Activated naive CD8-positive, alpha-beta T cell treated with anti-CD3 and anti-CD28 coated beads for 36 hours (primary cell): ENCODE measurements at places on chromosomes 2 and 18. TPM values are rescaled to one million over a fixed set of nuclear protein-coding genes. Genes with fewer than 3 reads are reported as not detected.

- no peak overlapping the region for H3K27ac ChIP-seq
- H3K4me1 ChIP-seq: no peaks in the 10 kb centered on the region
- no peak overlapping the region for H3K4me3 ChIP-seq
- peaks cover 6% of the 10 kb centered on the region for H3K27me3 ChIP-seq
- DNase-seq: no peak
These were observed 42.5 kb upstream of the ASAP2 start for GRCh38 chr2:9164112-9164608.

DNA sequence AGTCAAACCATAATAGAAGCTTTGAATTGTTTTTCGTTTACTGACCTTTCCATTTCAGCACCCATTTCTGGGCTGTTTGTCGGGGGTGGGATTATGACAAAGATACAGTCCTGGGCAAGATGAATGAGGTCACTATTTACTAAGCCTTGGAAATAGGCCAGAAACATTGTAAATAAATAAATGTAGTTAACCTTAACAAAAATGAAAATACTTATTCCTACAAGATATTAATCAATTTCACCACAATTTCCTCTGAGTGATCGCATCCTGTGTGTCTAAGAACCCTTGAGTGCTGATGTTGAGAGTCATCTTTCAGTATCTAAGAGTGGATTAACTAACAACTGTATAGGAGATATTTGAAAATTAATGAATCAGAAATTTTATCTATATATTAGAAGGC, 14.0 kb downstream of the ITGA4 start:
- H3K4me1 ChIP-seq: peaks cover 72% of the 10 kb centered on the region
- peaks cover 70% of the 10 kb centered on the region for H3K36me3 ChIP-seq
- H3K27me3 ChIP-seq: no peaks in the 10 kb centered on the region
- DNase-seq: no peak

- H3K36me3 ChIP-seq: no peaks in the 10 kb centered on the region
- DNase-seq: no peak
- peaks cover 5% of the 10 kb centered on the region for H3K4me1 ChIP-seq
- H3K27ac ChIP-seq: no peak overlapping the region
- no peaks in the 10 kb centered on the region for H3K27me3 ChIP-seq
These were observed 85.5 kb downstream of the TGFA start for GRCh38 chr2:70467831-70468779.

GRCh38 chr2:85308201-85308600, 19.6 kb downstream of the TGOLN2 start:
- H3K4me1 ChIP-seq: peaks cover 29% of the 10 kb centered on the region
- H3K36me3 ChIP-seq: peaks cover 5% of the 10 kb centered on the region
- H3K27ac ChIP-seq: peak overlapping the region; percentile 76

- peaks cover 20% of the 10 kb centered on the region for H3K36me3 ChIP-seq
- no peak for DNase-seq
- H3K27me3 ChIP-seq: no peaks in the 10 kb centered on the region
- H3K4me1 ChIP-seq: peaks cover 74% of the 10 kb centered on the region
- no peak overlapping the region for H3K27ac ChIP-seq
These were observed 38.1 kb downstream of the AGFG1 start for GRCh38 chr2:227509824-227510619.

DNA sequence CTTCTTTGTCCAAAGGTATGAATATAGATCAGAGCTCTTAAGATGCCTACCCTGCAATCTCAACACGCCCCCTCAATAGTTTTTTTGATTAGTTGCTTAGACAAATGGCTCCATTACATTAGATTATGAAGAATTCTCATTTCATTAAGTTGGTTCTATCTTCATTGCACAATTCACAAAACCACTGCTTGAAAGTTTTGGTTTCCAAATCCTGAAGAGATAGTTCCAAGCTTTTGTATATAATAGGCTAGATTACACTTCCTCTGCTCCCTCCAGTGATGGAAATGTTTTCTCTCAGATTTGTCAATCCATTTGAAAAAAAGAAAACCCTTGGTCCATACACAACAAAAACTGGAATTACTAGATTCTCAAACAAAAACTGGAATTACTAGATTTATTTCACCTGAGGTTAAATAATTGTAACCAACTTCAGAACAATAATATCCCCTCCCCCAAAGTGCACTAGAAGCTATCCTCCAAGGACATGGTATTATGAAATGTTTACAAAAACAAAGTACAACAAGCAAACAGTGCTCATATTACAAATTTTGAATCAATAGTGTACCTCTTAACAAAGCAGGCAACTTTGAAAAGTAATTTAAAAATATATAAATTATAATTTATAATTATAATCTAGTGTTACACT, 6.8 kb upstream of the TLK1 start:
- peaks cover under 1% of the 10 kb centered on the region for H3K36me3 ChIP-seq
- no peaks in the 10 kb centered on the region for H3K27me3 ChIP-seq
- DNase-seq: no peak
- no peak overlapping the region for H3K27ac ChIP-seq
- H3K4me1 ChIP-seq: peaks cover 14% of the 10 kb centered on the region

- H3K27ac ChIP-seq: peak overlapping the region; percentile 46
- H3K4me3 ChIP-seq: no peak overlapping the region
- no peak for DNase-seq
These were observed 149.3 kb upstream of the PGAP1 start for GRCh38 chr2:197075754-197076337.

Gene PXDN
- 2.1 TPM for total RNA-seq

Gene HTR2B
- total RNA-seq: not detected

DNA sequence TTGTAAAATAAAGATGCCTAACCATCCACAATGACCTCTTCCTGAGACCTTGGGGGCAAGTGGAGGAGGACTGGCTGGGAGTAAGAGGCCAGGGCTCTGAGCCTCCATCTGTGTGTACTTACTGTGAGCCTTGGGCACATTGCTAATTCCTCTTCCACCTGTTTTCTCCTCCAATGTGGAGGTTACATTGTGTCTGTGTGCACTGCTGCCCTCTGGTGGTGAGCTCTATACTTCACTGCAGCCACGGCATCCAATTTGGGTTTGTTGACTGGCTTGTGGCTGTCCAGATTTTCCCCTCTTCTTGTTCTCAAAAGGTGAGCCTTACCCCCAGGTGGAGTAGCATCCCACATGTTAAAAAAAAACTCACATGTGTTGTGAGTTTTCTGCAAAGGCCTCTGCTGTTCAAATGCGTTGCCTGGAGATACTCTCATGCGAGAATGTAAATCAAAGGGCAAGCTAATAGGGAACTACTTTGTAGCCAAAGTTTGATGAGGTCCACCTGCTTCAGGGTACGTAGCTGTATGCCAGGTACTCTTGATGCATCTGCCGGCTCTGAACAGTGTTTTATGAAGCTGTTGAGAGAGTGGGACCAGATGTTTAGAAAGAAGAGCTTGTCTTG, 80.8 kb downstream of the APOB start:
- H3K36me3 ChIP-seq: no peaks in the 10 kb centered on the region
- H3K4me1 ChIP-seq: no peaks in the 10 kb centered on the region
- H3K27ac ChIP-seq: no peak overlapping the region
- peaks cover 14% of the 10 kb centered on the region for H3K27me3 ChIP-seq
- DNase-seq: peak; percentile 50

DNA sequence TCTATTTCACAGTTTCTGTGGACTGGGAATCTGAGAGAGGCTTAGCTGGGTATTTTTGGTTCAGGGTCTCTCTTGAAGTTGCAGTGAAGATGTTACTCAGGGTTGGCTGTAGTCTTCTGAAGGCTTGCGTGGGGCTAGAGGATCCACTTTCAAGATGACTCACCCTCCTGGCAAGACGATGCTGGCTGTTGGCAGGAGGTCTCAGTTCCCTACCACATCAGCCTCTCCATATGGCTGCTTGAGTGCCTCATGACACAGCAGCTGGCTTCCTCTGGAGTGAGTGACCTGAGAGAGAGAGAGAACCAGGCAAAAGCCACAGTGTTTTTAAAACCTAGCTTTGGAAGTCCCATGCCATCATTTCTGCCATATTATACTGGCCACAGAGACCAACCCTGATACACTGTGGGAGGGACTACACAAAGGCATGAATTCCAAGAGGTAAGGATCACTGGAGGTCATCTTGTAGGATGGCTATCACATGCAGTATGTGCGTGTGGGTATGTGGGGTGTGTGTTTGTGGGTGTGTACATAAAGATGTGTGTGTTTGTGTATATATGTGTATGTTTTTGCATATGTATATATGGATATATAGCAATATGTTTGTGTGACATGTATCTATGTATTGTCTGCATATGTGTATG, 25.1 kb downstream of the DNPEP start:
- H3K4me1 ChIP-seq: peaks cover 8% of the 10 kb centered on the region
- H3K27me3 ChIP-seq: peaks cover 23% of the 10 kb centered on the region
- H3K27ac ChIP-seq: no peak overlapping the region
- H3K4me3 ChIP-seq: no peak overlapping the region
- no peaks in the 10 kb centered on the region for H3K36me3 ChIP-seq
- DNase-seq: no peak

DNA sequence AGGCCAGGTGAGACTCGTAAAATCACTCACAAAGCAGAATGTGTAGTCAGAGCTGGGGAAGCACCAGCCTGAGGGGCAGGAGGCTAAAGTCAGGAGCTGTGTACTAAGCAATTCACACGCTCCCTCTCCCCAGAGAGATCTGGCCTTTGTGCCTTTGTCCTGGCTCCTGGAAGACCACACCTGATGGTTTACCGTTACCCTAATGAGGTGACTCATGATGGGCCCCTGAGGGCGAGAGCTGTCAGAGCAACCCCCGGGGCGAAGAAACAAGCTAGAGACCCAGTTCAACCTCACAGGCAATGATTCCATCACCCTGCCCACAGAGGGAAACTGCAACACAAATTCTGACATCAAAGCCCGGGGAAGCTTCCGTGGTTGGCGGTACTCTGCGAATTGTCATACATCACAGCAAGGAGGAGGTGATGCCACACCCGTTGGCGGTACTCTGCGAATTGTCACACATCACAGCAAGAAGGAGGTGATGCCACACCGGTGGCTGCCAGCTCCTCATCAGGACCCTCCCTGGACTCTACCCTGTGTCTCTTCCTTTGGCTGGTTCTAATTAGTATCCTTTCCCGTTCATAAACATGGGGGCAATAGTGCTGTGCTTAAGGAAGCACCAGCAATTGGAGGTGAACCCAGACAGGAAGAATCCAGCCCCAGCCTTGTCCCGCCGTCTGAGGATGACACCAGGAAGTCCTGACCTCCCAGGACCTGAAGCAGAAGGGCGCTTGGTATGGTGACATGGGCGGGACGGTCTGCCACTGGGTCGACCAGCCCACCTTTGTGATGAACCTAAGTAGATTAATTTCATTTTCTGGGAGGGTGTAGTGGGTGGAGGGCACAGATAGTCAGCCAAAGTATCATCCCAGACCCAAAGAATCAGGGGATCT, 30.5 kb downstream of the B3GNT7 start:
- H3K36me3 ChIP-seq: peaks cover 1% of the 10 kb centered on the region
- peak; percentile 49 for DNase-seq
- no peaks in the 10 kb centered on the region for H3K27me3 ChIP-seq
- no peak overlapping the region for H3K4me3 ChIP-seq

Gene BCL2
- total RNA-seq: 67.3 TPM

- H3K4me3 ChIP-seq: no peak overlapping the region
- no peaks in the 10 kb centered on the region for H3K4me1 ChIP-seq
- DNase-seq: no peak
These were observed 90.6 kb downstream of the PAX3 start for GRCh38 chr2:222208010-222208690.

- H3K36me3 ChIP-seq: no peaks in the 10 kb centered on the region
- no peaks in the 10 kb centered on the region for H3K4me1 ChIP-seq
- H3K27me3 ChIP-seq: no peaks in the 10 kb centered on the region
- DNase-seq: no peak
These were observed 211.7 kb downstream of the NDUFA10 start for GRCh38 chr2:239813261-239814115.
